ENCODE measurements at places on chromosomes 11 and 22. TPM values are rescaled to one million over a fixed set of nuclear protein-coding genes. Genes with fewer than 3 reads are reported as not detected.

DNA sequence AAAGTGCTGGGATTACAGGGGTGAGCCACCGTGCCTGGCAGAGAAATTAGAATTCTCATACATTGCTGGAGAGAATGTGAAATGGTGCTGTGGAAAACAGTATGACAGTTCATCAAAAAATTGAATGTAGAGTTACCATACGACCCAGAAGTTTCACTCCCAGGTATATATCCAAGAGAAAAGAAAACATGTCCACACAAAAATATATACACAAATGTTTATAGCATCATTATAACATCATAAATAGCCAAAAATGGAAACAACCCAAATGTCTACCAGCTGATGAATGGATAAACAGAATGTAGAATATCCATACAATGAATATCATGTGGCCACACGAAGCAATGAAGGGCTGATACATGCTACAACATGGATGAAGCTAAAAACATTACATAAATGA, 34.6 kb downstream of the MED15 start:
- no peak for DNase-seq

GRCh38 chr22:49671331-49672013, 156.2 kb downstream of the BRD1 start:
- no peak for DNase-seq

DNA sequence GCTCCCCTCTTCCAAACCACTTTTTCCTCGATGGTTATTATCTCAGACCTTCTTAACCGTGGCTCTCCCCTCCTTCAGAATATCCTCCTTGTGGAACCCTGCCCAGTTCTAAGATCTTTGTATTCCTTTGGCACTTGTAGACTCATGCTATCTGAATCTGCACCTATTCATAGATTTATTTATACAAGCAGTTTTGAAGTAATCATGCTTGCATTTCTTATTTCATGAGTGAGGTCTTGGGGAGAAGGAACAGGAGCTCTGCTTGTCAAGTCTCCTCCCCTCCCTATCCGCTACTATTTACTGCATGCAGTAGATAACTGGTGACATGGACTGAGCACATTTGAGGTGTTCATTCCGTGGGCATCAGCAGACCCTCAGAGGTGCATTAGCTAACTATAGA, 5.4 kb upstream of the MADD start:
- no peak for DNase-seq

- DNase-seq, result no peak
Measured at GRCh38 chr11:70201882-70202861, 924 bp upstream of the FADD start.

DNA sequence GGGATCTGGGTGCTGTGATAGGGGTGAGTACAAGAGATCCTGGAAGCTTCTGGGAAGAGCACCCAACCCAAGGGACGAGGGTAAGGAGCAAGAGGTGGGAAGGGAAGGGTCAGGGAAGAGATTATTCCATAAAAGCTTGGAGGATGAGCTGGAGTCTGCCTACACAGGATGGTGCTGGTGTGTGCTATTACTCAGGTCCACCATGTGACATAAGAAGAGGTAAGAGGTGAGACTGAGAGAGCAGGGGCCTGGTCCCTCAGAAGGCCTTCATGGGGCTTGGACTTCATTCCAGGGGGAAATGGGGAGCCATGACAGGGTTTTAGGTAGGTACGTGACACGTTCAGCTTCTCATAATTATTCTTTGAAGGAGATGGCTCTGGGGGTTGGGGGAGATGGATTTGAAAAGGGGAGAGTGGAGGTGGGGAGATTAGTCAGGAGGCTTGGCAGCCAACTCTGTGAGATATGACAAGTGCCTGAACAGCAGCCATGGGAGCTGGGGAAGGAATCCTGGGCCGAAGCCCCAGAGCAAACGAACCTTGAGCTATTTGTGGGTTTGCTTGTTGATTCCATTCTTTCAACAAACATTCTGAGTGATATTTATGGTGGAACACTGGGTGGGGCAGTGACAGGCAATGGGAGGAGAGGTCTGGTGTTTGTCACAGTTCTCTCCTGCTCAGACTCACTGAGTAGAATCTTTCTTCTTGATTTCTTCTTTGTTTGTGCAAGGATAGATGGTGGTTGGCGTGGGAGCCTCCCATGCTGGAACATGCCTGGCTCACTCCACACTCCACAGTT, 11.2 kb upstream of the NCAM1 start:
- DNase-seq, result peak; percentile 60

- no peak for DNase-seq
Measured at GRCh38 chr11:10394229-10395101, 60.6 kb upstream of the AMPD3 start.

GRCh38 chr11:19511413-19512183, 201.0 kb upstream of the NAV2 start:
- DNase-seq, result no peak

PLCB3 gene
- polyA plus RNA-seq, result 11.6 TPM
